ENCODE measurements at places on chromosomes 12 and 14.
A peak's percentile ranks its signal among the peaks of the same experiment; 100 is the strongest.

DNA sequence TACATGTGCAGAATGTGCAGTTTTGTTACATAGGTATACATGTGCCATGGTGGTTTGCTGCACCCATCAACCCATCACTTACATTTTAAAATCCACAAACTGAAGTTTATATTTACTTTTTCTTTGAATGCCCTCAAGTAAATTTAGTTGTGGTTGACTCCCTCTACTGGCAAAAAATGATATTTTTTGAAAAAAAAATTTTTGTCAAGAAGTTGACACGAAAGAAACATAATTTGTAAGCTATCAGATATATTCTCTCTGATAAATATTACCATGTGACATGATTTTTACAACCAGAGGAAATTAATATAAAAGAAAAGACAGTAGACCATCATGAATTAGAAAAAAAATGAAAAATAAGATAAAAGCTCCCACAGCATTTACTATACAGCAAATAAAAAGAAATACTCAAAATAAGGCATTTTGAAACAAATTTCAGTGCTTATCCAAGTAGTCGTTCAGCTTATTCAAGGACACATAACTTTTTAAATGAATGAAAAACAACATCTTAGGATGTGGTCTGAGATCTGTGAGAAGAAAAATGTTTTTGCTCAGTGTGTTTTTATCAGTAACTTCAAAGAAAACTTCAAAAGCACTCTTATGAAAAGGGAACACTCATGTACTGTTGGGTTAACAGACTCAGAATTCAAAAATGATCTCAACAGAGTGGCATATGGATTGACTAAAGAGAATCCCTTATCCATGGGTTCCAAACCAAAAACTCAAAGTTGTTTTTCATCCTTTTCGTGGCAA lies 30.0 kb upstream of the GRIP1 start:
- DNase-seq: peak; percentile 16

DNA sequence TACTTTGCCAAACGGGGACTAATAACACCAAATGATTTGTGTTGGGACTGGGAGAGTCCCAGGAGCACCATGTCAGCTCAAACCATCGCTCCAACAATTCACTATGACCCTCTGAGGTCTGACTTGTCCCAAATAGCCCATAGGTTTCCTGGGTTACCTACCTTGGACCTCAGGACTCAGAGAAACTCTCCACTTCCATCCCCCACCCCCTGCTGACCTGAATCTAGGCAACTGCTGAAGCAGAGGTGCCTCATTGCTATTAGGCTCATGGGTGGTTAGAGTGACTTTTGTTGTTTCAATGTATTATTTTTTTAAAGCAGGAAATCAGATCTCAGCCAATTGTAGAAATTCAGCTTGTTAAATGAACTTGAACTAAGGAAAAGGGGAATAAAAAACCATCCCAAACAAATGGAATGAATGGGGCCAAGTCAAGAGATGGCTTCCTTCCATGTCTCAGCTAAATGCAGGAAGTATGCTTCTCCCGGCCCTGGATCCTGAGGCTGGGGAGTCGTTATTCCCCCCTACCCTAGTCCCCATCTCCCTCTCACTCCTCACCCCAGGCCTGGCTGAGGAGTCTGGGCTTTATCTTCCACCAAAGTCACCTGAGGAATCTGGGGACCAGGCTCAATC lies 80.9 kb upstream of the SLC24A4 start:
- no peak for DNase-seq

GRCh38 chr12:116926283-116927243 lies 15.8 kb downstream of the FBXW8 start:
- DNase-seq: no peak

DNA sequence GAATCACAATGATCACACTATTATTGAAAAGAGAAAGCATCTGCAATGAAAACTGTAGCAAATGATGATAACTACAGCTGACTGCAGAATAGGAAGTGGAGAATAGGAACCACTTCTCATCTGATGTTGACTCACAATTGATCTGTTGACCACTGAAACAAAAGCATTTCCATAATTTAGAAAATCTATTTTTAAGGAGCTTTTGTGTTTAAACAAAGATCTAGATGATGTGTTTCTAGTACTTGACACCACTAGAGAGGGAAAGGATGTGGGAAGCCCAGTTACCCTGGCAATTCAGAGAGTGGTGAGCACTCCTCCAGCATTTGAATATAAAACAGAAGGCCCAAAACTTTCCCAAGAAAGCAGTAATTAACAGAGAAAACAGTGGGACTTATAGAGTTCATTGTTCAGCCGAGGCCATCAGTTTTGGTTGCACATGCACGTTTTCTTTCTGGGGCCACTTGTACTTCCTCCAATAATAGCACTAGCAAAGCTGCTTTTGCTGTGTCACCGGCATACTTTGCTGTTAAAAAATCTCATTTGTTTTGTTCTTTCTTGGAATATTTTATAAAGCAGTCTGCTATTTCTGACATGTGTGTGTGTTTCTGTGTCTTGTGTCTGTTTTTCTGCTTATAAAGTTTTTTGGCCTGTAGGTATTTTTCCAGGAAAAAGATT lies 76.1 kb upstream of the HECTD1 start:
- DNase-seq: no peak

DNA sequence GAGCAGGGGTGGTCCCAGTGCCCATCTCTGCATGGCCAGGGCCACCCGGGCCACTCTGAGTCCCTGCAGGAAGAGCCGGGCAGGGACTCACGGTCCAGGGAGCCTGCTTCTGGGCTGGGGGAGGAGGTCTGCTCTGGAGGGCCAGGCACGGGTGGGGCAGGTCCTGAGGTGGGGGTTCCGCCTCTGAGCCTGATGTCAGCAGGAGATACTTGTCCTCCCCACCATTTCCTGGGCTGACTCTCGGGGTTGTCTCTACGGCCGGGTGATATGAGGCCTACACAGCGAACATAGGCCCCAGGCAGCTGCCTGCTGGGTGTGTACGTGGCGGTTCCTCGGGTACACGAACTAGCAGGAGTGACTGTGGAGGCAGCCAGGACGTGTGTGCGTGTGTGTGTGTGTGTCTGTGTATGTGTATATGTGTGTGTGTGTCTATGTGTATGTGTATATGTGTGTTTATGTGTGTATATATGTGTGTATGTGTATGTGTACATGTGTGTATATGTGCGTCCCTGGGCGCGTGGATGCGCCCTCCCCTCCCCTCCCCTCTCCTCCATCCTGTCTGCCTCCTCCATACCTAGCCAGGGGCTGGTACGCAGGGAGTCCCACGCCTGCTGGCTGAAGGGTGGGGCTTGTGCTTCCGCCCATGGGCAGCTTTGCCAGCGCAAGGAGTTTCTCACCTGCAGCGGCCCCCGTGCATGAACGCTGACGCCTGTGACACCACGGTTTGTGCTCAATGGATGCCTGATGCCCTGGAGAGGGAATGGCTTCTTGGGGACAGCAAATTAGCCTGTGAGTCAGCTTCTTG lies 30.4 kb upstream of the TRAF3 start:
- no peak for DNase-seq

DNA sequence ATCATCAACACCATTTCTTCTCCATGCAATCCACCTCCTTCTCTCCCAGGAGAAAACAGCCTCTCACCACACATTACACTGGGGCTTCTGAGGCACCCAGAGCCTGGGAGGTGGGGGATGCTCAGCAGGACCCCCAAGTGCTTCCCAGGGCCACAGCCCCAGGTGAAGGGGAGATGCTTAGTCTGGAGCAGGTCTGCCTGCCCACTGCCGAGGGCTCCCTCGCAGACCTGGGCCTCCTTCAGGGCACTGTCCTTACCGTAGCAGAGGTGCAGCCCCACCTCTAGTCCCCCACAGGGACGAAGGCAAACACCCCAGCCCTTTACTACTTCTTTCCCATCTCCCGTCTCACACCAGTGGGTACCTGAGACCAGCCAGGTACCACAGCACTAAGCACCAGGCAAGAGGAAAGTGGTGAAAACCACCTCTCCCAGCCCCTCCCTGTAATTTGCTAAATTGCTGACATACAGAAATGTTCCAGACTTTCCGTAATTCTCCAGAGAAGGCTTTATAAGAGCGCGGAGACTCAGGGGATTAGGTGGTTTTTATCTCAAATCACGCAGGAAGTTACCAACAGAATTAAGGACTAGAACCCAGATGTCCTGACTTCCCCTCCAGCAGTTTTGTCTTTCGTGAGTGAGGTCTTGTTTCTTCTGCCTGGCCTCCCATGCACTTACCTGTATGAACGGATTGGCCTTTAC lies 59.0 kb downstream of the PLEKHG3 start:
- no peak for DNase-seq

DNA sequence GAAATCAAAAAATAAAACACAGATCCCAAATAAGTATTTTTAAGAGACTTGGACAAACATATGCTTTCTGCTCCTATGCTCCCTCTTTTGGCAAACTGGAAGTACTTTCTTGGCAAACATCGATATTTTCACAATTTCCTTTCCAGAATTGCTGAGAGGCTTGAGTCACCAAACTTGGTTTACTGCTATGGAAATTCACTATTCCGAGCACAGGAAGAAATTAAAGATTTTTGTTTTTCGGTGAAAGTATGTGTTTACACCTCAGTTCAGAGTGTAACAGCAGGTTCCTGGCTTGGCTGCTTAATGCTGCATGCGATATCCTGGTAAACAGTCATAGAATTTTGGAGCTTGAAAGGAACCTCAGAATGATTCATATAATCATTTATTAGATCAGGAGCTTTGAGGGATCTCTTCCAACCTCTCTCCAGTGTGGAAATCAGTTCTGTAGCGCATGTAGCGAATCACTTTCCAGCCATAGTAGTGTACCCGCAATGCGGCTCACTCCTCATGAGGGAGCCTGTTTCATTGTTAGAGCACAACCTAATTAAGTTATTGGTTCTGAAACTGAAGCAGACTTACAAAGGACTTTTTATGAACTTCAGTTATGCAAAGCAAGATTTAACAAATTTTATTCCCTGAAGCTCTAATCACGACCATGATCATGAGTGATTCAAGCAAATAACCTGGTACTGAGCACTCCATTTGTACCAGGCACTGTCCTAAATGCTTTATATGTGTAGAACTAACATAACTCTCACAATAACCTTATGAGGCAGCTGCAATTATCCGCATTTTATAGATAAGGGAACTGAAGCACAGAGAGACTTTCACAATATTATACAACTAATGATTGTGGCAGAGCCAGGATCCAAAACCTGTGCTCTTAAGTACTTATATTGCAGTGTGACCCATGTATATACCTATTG lies 56.4 kb upstream of the ATP2A2 start:
- peak; percentile 85 for DNase-seq

GRCh38 chr12:110844551-110845338 lies 2.0 kb upstream of the CCDC63 start:
- DNase-seq: peak; percentile 46

DNA sequence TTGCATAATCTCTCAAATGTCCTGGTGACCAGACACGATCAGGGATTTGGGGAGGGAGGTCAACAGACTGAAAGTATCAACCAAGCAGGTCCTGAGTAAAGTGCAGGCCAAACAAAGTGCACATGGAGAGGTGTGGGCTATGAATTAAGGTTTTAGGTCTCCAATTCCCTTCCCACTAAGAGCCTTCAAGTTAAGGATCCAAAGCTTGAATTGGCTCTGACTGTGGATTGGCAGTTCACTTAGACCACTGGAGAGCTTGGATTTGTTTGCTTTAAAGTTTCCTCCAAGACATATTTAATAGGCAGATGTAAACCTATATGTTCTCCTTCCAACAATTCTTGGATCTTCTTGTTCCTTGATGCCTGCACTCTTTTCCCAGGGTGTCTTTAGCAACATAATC lies 129.6 kb upstream of the IGF1 start:
- no peak for DNase-seq

DNA sequence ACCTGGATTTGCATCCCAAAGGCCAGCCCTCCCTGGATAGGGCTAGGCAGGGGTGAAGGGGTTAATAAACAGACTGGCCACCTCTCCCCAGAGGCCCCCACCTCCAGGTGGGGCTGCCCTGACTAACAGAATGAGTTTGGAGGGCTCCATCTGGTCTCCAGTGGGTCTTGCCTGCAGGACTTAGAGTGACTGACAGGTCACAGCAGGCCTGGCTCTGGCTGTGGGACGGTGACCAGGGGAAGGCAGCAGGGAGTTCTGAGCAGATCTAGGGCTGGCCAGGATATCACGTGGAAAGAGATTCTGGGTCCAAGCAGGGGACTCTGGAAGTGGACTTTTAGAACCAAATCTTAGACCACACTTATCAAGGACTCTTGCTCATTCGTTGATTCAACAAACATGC lies 40.9 kb upstream of the LHX5 start:
- DNase-seq: no peak

GRCh38 chr12:64995816-64996215 lies 125.3 kb downstream of the WIF1 start:
- DNase-seq: peak; percentile 53

GRCh38 chr12:79415321-79415720 lies 275.4 kb downstream of the PAWR start:
- DNase-seq: no peak

- DNase-seq: peak; percentile 48
These were observed 33.4 kb downstream of the CDC42BPB start for GRCh38 chr14:103023881-103024473.

- no peak for DNase-seq
These were observed 16.4 kb downstream of the MANSC1 start for GRCh38 chr12:12333407-12334366.

DNA sequence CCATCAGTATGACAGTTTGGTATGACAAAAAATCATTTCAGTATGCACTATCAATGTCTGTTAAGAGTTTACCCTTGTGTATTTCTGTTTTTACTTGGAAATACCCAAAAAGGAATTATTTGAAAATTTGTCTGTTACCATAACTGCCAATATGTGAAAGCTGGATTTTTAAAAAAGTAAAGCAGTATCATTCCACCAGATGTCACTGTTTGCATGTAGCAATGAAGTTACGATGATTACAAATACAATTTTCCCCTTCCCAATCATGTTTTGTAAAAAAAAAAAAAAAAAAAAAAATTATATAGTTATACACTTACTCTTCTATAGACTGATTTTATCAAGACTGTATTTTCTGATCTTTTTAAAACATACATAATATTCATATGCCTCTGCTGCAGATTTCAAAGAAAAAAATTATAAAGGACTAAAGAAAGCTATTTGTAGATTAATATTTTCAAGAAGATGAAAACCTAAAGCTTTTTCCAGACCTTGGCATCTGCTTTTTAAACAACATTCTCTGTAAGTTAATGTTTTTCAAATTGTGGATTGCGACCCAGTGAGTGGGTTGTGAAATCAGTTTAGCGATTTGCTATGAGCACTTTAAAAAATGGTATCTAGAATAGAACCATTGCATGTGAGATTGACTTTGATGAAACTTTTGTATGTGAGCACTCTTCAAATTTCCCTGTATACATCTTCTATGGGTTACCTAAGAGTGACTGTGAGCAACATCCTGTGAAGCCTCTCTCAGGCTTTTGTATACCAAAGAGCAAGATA lies 114.2 kb downstream of the TTC6 start:
- peak; percentile 33 for DNase-seq

All from MCF 10A (cell line).